ENCODE measurements at places on chromosomes 3 and 15.

DNA sequence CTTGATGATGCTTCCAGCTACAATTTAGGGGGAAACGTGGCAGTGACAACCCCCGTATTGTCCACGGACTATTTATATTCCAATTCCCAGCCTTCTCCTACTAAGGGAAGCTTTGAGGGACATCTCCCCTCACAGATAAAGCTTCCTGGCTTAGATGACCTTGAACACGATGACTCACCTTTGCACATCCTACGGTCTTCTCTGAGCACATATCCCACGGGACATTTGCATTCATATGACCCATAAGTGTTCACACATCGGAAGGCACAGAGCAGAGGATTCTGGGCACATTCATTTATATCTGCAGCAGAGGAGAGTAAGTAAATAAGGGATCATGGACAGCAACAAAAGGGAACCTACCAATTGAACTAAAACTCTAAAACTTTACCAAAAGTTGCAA lies 101.5 kb downstream of the DUT start:
- DNase-seq = no peak

GRCh38 chr3:136343873-136344555 lies 93.9 kb downstream of the PCCB start:
- DNase-seq = no peak

DNA sequence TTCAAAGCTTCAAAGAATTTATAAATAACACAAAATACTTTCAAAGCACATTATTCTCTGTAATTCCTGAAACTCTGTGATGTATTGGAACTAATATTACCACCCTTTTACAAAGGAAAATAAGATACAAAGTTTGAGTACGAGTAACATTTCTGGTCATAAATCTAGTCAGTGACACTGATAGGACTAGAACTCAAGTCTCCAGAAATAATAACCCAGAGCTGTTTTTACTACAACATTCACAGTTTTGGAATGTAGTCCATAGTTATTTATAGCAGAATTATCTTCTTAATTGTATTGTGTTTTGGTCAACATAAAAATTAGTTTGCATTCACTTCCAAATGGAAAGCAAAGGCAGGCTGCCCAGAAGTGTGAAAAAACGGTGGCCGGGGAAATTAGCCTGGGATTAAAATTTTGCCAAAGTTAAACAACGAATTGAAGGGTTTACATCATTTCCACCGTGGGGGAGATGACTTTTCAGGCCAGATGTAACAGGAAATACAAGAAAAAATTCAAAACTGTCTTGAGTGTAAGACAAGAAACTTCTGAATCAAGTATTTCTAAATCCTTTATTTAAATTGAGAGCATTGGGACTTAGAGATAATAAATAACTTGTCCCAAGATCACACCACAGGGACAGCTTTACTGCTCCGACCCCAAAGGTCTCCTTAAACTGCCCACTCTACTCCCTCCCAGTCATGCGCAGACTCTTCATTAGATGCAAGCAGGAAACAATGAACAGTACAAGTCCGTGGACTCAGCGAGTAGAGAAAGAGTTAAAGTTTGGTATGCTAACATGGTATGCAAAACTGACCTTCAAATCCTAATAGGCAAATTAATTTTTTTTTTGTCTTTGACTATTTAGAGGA lies 74.3 kb upstream of the VGLL4 start:
- no peak for DNase-seq

GRCh38 chr3:113405180-113405579 lies 36.1 kb downstream of the CFAP44 start:
- DNase-seq = no peak

GRCh38 chr15:27427276-27427675 lies 456.3 kb downstream of the GABRG3 start:
- DNase-seq = no peak

DNA sequence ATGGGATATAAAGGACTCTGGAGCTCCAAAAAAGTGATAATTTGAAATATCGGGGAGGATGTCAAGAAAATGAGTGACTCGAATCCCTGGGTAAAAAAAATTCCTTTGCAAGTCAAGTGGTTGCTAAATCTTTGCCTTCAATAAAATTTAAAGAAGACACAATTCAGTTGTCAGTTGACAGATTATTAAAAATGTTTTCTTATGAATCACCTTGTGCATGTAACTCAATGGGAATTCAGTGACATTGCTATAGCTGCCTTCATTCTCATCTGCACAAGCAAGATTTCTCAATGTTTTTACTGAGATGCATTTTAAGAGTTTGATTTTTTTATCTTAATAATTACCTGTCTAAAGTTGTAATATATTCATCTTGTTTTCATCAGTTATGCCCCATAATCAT lies 264.0 kb upstream of the IL12A start:
- DNase-seq = no peak

- DNase-seq = peak; percentile 2
These were observed at the start of gene P3H2 for GRCh38 chr3:190120269-190121060. Gene P3H2, minus strand, starts transcription at chr3:190120897. Its CDS starts 166 bp downstream, at chr3:190120731.

- DNase-seq = no peak
These were observed 24.3 kb downstream of the CYP8B1 start for GRCh38 chr3:42851228-42851834.

DNA sequence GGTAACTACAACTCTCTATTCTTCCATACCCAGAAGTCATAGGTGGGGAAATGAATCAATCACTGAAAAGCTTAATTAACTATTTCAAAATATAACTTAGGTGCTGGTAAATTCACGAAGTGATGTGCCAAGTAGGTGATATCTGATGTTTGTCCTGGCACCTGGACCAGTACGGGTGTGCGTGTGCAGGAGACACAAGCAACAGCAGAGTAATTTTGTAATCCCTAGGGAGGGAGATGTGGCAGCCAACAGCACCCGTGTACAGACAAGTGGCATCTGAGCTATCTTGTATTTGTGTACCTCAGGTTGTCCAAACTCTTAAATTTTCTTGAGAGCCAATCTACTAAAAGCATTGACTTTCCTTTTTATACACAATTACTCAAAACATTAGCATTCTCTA lies 22.8 kb downstream of the USF3 start:
- no peak for DNase-seq

Measured in stimulated activated CD4-positive, alpha-beta T cell treated with anti-CD3 and anti-CD28 coated beads, TNF-alpha, amount 100 ng/mL, for 24 hours (primary cell).